NCI-H446 (cell line): ENCODE measurements at places on chromosomes 2 and 18.

- no peak for DNase-seq
Observed at GRCh38 chr2:12661489-12661888, 55.2 kb upstream of the TRIB2 start.

DNA sequence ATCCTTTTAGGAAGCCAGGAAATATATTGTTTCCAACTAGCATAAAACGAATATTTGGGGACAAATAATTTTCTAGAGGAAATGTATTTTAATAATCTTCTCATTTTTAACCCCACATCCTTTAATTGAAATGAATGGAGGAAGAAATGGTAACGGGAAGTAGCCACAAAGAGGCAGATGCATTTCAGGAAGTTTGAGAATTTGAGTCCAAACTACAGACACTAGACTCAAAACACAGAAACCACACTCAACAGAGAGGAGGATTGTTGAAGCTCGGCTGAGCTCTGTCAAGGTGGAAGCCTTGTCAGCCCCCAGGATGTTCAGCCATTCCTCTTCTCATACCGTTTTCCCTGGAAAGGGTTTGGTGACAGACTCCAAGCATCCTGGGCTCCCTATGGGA, 288.5 kb downstream of the NAPG start:
- DNase-seq: no peak

DNA sequence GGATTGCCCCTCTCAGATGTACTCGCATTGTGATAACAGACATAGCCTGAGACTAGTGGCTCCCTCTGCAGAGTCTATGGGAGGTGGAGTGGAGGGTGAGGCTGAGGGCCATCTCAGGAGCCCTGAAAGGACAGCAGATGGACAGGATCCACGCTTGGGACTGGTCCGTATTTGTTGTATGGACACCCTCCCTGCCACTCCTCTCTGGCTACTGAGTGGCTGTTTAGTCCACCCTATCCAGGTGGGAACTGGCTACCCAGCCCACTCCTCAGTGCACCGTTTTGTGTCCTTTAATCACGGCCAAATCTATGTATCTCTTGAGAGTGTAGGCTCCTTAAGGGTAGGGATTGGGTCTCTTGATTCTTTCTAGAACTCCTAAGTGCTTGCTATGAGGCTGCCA, 4.5 kb upstream of the GLI2 start:
- DNase-seq: no peak

GRCh38 chr2:126828491-126828890, 70.2 kb upstream of the TEX51 start:
- no peak for DNase-seq

DNA sequence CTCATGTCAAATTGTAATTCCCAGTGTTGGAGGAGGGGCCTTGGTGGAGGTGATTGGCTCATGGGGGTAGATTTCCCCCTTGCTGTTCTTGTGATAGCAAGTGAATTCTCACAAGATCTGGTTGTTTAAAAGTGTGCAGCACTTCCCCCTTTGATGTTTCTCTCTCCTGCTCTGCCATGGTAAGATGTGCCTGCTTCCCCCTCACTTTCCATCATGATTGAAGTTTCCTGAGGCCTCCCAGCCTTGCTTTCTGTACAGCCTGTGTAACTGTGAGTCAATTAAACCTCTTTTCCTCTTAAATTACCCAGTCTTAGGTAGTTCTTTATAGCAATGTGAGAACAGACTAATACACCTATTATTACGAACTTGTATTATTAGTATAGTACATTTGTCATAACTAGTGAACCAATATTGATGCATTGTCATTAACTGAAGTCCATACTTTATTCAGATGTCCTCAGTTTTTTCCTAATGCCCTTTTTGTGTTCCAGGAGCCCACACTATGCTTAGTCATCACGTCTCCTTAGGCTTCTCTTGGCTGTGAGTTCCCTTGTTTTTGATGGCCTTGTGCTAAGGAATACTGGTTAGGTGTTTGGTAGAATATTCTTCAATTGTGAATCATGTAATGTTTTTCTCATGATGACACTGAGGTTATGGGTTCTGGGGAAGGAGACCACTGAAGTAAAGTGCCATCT, 4.5 kb upstream of the MAP3K2 start:
- DNase-seq: no peak
